Activated T-helper 1 cell treated with anti-CD3 and anti-CD28 coated beads, Interleukin-2, amount 50 U/mL, for 16 hours (primary cell): ENCODE measurements at places on chromosomes 1 and 21.
A peak's percentile ranks its signal among the peaks of the same experiment; 100 is the strongest.

GRCh38 chr1:103256490-103256889, 148.2 kb upstream of the COL11A1 start:
- no peak for DNase-seq

GRCh38 chr1:177333936-177334595, 163.3 kb downstream of the BRINP2 start:
- DNase-seq, result no peak

DNA sequence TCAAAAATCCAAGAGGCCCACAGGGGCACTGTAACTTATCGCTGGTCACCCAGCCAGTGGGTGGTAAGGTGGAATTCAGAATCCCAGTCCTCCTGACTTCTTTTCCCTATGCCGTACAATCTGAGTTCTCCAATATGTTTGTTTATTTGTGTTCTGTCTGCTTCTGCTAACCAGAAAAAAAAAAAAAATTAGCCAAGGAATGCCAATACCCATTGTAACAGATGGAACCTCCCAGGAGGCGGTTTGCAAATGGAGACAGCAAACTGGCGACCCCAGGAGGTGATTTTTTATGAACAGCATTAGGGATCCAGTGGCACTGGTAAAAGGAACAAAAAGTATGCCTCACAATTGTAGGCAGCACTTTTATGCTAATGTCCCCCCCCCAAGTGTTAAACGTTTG, 189.0 kb upstream of the FGGY start:
- DNase-seq, result no peak

GRCh38 chr1:4838231-4838630, 183.8 kb downstream of the AJAP1 start:
- no peak for DNase-seq

DNA sequence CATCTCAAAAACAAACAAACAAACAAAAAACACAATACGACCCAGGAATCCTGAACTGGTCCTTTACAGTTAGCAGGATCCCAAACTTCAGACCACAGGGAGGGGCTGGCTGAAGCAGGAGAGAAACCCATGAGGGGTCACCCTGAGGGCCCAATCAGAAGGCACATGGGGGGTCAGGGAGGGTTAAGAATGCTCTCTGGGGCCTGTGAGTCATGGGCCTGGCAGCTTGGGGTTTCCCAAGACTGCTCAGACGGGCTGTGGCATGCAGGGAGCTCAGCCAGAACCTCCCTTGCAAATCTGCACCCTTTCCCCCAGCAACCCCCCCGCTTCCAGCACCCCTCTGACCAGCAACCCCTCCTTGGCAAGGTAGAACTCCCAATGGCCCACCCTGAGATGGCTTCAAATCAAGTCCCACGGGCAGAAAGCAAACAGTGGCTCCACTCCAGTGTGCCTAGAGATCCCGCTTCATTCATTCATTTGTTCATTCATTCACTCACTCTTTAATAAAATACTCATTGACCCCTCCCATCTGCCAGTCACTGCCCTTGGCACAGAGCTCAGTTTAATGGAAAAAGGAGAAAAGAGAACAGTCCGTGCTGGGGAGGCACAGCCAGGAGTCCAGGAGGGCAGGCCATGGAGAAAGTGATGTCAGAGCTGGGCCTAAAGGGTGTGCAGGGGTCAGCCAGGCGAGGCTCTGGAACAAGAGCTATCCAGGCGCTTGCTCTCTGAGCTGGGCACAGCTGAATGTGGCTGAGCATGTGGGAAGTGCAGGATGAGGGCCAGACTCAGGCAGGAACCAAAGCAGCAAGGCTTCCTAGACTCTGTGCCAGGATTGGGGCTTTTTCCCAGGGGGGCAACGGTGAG, 8.2 kb downstream of the UQCRHL start:
- no peak for DNase-seq

DNA sequence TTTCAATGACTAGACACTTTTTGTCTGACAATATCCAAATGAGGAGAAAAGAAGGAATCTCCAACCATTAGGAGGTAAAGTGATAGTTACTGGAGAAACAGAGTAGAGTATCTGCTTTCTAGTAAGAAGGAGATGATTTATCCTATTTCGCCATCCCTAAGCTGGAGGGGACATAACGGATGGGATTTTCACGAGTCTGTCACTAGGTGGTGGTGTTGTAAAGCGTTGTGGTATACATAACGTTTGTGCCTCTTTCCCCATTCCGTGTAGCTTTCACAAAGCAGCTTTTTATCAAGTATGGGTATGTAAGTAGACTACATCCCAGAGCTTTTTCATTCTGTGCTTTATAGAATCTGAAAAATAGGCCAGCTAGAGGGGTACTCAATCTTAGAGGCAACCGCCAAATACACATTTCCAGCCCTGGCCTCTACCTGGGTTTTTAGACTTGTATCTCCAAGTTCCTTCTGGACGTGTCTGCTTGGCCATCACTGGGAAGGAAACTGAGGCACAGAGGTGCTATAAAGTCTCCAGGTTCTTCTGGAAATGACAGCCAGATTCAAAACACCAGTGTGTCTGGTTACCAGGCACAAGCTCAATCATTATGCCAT, 33.3 kb upstream of the FAM3B start:
- DNase-seq, result peak; percentile 5

DNA sequence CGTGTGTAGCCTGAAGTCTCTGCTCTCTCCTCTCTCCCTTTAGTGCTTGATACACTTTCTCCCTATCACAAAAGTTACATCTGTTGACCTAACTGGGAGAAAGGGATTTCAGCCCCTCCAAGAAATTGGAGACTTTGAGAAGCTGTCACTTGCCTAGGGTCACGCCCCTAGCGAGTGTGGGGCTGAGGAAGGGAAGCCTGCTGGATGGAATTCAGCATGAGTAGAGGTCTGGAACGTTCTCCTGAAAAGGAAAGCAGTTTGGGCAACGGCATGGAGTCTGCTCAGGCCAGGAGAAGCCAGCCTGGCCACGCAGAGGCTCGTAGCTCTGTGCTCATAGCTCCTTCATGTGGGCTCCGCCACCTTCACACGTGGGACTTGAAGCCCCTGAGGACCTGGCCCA, 22.4 kb downstream of the COL16A1 start:
- DNase-seq, result no peak

DNA sequence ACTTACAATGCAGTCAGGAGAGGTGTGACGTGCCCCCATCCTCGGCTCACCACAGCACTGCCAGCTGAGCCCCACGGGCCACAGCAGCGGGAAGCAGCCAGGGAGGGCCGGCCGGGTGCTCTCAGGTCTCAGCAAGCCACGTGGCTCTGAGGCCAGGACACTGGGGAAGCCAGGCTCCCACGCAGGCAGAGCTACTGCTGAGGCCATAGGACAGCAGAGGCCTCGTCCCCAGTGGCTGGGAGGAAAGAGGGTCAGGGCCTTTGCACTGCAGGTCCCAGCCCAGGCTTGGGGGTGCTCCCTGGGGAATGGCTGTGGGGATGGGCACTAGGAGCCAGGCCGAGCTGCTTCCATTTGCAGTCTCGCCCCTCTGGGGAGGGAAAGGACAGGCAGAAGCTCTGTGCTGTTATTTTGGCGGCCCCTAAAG, 5.8 kb downstream of the LRRC47 start:
- no peak for DNase-seq

- no peak for DNase-seq
Observed at GRCh38 chr1:118999348-119000071, 11.4 kb upstream of the TBX15 start.

- DNase-seq, result no peak
Observed at GRCh38 chr1:43982808-43983207, 3.8 kb downstream of the B4GALT2 start.

DNA sequence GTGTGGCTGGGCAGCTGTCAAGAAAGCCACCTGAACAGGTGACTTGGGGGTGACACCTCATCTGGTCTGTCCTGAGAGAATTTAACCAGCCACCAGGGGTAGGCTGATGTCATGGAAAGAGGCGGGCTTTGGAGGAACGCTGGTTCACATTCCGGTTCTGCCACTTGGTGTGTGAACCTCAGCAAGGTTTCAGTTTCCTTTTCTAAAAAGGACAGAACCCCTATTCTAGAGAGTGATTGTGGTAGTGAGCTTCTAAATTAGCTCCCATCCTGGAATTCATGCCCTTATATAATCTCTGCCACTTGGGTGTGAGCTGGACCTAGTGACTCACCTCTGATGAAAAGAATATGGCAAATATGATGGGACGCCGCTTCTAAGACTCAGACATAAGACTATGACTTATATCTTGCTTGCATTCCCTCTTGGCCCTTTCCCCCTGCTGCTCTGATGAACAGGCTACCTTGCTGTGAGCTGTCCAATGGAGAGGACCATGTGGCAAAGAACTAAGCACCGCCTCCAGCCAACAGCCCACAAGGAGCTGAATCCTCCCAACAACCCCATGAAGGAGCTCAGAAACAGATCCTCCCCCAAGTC, 332.1 kb downstream of the RRAGC start:
- DNase-seq, result peak; percentile 14

- peak; percentile 13 for DNase-seq
Observed at GRCh38 chr1:78676347-78676982, 26.8 kb downstream of the IFI44 start.

GRCh38 chr1:207831517-207832327, 79.2 kb downstream of the CD34 start:
- DNase-seq, result no peak

- DNase-seq, result no peak
Observed at GRCh38 chr1:246142320-246142893, 364.7 kb downstream of the SMYD3 start.

DNA sequence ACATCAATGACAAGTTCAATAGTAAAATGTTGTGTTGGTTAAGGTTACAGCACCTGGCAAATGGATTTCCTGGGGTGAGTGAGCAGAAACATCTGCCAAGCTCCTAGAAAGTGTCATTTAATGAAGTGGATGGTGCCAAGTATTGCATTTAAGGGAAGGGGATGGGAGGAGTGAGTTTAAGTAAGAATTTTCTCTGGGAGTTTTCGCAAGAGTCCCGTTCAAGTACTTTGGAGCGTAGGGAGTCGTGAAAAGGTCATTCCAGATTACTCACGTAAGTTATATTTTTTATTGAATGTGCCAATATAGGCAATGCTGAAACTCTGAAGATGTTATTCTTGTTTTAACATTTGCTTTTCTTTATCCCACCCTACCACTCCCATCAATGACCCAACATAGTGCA, 117.4 kb upstream of the RAB3GAP2 start:
- no peak for DNase-seq

DNA sequence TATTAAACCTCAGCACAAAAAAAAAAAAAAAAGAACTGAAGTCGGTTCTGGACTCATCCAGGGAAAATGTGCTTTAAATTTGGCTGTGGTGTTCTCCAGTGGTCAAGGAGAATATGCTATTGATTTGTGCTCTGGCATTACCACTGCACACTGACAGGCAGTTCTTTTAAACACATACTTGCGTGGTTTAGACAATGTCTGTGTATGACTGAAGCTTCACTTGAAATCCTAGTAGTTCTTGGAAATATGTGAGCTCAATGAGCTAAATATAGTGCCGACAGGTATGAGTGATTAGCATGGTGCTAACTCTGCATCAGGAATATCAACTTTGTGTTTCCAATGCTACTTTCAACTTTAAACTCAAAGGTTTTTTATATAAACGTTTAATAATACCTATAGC, 415.6 kb downstream of the SMYD3 start:
- DNase-seq, result no peak
